Pulmonary artery endothelial cell (primary cell): ENCODE measurements at places on chromosomes 2 and 18. TPM values are rescaled to one million over a fixed set of nuclear protein-coding genes. Genes with fewer than 3 reads are reported as not detected.
A peak's percentile ranks its signal among the peaks of the same experiment; 100 is the strongest.

DNA sequence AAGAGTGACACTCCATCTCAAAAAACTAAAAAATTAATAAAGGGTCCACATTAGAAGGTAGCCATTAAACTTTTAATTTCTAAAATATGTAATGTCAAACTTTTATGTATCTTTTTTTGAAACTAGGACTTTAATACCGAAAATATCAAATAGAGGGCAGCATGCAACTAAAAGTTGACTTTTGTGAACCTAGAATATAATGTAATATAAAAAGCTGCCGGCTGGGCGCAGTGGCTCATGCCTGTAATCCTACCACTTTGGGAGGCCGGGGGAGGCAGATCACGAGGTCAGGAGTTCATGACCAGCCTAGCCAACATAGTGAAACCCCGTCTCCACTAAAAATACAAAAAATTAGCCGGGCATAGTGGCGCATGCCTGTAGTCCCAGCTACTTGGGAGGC, 62.8 kb downstream of the INO80D start:
- DNase-seq = no peak

DNA sequence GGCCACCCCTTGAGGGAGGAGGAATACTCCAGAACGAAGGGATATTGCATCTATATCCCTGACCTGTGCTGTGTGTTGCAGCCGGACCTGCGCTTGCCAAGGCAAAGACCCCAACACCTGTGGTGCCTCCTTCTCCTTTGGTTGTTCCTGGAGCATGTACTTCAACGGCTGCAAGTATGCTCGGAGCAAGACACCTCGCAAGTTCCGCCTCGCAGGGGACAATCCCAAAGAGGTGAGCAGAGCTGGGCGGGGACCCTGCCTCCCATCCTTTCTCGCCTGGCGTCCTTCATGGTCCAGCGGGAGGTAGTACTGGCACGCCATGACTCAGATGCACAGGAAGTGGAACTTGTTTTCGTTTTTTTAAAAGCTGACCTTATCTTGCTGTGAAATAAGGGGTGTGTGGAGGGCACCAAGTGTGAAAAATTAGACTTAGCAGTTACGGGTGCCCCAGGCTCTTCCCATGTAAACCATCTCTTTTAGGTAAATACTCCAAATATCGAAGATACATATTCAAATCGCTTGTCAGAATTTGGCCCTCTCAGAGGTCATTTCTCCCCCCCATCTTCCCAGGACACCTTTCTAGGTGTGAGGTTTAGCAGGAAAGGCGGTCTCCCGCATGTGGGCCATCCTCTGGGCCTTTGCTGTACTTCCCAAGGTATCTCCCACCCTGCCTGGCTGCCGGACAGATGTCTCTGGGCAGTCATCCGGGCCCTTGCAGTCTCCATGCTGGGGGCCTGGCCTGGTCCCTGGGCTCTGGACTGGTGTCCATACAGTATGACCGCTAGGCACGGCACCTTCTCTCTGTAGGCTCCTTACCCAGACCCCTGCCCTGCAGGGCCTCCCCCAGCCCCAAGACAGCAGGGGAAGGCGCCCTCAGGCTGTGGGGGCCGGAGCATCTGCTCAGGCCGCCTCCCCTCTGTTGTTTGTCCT, 57.6 kb downstream of the BOLA3 start:
- DNase-seq = no peak

DNA sequence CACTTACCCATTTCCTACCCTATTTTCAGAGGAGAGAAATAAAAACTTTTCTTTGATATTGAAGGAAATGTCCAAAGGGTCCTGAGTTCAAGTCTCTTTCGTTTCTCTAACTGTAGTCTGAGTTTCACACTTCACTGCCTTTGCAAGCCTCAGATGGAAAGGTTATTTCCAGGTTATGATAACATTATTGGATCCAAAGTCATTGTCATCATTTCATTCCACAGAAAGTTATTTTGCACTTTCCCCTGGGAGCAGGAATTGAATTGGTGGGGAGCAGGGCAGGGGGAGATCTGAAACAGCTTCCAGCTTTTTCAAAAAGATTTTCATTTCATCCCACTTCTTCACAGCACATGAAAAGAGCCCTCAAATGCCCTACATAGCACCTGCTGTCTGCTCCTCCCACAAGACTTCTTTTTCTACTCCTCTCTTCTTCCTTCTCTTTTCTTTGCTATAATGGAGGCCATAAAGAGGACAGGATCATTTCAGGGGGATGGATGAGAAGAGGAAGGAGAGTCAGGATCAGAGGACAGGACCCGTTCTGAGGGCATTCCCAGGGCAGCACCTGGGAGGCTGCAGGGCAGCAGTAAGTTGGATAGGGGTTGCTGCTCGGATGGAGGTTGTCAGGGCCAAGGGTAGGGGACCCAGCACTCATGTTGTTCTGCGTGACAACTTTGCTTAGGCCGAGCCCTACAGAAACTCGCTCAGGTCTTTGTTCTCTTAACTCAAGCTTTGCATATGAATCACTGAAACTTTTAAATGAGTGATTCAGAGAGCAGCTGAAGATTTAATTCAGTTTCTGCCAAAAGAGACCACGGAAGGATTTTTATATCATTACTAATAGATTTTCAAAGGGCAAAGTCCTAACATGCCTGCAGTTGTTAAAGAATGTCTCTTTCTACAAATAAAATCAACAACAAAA, 11.4 kb upstream of the GALNT5 start:
- DNase-seq = no peak

DNA sequence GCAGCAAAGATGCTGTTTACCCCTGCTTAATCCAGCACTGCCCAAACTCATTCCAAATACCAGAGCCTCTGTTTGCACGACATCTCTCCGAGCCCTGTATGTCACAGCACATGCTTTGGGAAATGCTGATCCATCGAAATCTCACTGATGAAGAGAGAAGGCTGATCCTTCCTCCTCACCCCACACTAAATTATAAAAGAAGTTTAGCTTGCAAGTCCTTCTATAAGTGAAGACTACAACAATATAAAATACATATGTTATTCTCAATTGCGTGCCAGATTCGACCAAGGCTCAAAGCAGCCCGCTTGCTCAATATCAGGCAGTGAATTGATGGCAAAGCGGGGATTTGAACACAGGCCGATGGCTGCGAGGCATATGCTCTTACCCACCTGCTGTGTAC, 30.7 kb upstream of the SLC35F6 start:
- no peak for DNase-seq

- DNase-seq = no peak
Measured at GRCh38 chr2:191262436-191262835, 17.2 kb downstream of the MYO1B start.

GRCh38 chr2:226114436-226114835, 685.2 kb downstream of the IRS1 start:
- DNase-seq = no peak

DNA sequence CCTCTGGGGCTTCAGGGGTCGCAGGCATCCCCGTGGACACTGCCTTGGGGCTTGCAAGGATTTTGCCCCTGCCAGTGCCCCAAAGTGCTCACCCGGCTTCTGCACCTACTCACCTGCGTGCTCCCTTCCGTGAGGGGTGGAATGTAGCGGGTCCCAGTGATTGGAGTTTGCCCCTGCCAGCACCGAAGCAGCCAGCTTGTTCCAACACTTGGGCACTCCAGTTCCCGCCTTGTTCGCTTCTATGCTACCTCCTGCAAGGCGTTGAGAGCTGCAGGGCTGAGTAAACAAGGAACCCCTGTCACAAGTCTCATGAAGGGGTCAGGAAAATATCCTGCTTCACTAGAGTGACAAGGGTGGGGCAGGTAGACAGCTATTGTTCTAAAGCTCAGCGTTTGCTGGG, 631.5 kb downstream of the EPHA4 start:
- DNase-seq = no peak

GRCh38 chr2:176554101-176555048, 285.1 kb downstream of the MTX2 start:
- DNase-seq = peak; percentile 15

DNA sequence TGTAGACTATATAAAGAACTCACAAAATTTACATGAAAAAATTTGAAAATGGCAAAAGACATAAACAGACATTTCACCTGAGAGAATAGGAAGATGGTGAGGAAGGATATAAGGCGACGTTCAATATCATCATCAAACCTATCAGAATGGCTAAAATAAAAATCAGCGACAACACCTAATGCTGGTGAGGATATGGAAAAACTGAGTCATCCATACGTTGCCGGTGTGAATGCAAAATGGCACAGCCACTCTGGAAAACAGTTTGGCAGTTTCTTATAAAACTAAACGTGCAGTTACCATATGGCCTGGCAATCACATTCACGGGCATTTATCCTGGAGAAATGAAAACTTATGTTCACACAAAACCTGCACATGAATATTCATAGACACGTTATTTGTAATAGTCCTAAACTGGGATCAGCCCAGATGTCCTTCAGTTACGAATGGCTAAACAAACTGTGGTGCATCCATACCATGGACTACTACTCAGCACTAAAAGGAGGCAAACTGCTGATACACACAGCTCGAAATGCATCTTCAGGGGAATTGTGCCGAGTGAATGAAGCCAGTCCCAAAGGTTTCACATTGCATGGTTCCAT, 63.1 kb upstream of the TXNDC2 start:
- DNase-seq = no peak

DNA sequence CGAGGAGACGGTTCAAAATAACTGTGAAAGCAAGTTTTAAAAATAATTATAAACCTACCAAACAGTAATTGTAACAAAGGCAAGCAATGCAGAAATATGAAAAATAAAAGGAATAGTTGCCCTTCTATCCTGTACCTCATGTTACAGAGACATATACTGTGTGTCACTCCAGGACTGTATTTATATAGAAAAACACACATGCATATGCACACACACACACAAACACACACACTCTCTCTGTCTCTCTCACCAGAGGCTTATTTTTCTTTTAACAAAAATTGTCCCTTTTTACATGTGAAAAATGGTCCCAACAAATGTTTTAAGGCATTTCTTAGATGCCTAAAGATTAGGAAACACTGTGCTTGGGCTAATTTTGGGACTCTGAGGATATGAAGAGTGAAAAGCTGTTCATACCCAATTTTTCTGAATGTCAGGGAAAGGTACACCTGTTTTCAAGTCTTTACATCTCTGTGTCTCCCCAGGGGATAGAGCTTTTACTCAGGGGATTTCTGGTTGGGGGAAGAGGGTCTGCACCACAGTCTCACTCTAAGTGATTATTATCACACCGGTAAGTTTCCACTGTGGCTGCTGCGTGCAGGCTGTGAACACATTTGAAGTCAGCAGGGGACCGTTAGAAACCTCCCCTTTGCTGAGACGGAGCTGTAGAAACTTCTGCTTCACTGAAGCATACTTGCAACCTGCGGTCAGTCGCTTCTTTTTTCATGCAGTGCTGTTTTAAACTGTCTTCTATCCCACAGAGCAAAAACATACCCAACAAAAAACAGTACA, 51.4 kb upstream of the SPAG16 start:
- DNase-seq = no peak

DSG1 gene
- not detected in 2 replicates for total RNA-seq

SLC9A4 gene
- total RNA-seq = not detected in 2 replicates
